ENCODE measurements at places on chromosomes 16 and 17. TPM values are rescaled to one million over a fixed set of nuclear protein-coding genes. Genes with fewer than 3 reads are reported as not detected.
A peak's percentile ranks its signal among the peaks of the same experiment; 100 is the strongest.

DYNLL2 gene
- 12.3 TPM for total RNA-seq

NDE1 gene
- total RNA-seq, result 45.3 TPM

MT3 gene
- total RNA-seq, result 5.1 TPM

PRKCB gene
- total RNA-seq, result not detected

DNAH3 gene
- total RNA-seq, result not detected

CPNE7 gene
- total RNA-seq, result 20.2 TPM

DNAI2 gene
- total RNA-seq, result not detected

MTHFSD gene
- 13.2 TPM for total RNA-seq

EXOC3L1 gene
- not detected for total RNA-seq

- no peak for DNase-seq
These were observed 63.4 kb upstream of the GSG1L start for GRCh38 chr16:28126684-28127620.

GRCh38 chr17:49910094-49910857 lies 58.7 kb upstream of the DLX4 start:
- DNase-seq, result no peak

GRCh38 chr16:28188085-28188916 lies 23.5 kb downstream of the XPO6 start:
- DNase-seq, result no peak

GRCh38 chr17:79549141-79549915 lies 61.5 kb downstream of the RBFOX3 start:
- no peak for DNase-seq

- no peak for DNase-seq
These were observed 56.6 kb downstream of the RGS9 start for GRCh38 chr17:65193716-65194293.

DNA sequence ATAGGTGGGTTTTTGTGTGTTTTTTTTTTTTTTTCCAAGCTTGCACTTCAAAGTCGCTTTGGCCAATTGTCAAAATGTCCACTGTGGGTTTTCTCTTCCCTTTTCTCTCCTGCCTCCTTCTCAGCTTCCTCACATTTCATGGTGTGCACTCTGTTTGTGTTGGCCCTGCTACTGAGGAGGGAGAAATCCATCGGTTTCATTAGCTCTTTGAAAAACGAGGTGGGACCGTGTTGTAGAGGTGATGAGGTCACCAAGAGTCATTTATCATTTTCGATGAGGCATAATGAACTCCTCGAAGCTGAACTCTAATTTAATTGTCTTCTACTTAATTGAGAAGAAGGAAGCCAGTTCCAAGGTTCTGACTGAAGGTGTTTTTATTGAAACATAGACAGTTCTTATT lies 174.4 kb upstream of the TOX3 start:
- no peak for DNase-seq

- no peak for DNase-seq
These were observed 35.0 kb downstream of the CFDP1 start for GRCh38 chr16:75398333-75398732.

DNA sequence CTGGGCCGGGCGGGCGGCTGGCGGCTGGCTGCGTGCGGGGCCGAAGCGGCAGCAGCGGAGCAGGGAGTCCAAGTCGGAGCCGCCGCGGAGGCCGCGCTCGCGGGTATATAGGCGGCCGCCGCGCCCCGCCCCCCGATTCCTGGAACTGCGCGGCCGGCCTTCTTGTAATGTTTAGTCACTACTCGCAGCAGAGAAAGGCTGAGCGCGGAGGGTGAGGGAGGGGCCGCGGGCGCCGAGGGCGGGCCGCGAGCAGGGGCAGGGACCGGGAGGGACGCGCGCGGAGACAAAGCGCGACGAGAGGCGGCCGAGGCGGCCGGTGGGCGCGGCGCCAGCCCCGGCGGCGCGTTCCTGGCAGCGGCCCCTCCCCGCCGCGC lies at the start of gene SOCS3:
Gene SOCS3 (minus strand): TSS at position 81 of the 374 bp plus-strand sequence. CDS start 982 bp downstream, outside the sequence.
- DNase-seq, result no peak

DNA sequence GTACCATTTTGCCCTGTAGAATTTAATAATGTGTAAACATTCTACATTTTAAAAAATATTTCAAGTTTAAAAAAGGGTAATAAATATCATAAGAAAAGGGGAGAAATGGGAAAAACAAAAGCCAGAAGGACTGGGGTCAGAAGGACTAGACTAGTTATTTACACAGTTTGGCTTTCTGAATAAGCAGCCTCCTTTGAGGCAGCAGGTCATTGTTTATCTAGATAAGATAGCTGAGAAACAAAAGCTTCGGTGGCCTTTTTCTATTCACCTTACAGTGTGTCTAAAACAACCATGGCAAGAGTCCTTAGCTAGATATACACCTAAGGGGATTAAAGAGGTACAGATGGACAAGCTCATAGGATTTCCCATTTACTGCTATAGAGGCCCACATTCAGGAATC lies 396.5 kb upstream of the PMFBP1 start:
- DNase-seq, result no peak

DNA sequence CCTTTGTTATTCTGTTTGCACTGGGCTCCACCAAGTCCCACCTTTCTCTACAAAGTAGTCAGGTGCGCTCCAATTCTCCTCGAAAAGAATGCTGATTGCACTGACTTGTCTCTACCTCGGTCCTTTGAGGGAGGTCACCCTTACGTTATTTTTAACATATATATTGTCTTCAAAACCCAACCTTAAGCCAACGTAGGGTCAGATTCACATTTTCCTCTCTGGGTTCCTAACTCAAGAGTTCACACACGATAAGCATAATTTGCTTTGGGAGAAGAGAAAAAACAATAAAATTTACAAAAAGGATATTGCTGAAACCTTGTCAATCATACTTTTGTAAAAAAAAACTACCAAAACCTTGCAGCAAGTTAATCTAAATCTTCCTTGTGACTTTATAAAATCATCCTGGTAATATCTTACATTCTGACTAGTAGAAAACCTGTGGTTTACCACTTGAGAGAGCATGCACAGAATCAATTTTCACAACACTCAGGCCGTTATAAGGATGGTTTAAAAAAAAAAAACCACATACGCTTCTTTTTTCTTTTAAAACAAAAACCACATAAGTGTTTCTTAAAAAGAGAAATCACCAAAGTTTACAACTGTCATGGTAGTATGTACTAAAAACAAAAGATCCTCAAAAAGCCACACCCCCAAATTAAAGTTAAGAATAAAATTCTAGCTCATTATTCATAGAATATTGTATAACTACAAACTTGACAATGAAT lies 72.2 kb upstream of the TRAP1 start:
- DNase-seq, result no peak

DNA sequence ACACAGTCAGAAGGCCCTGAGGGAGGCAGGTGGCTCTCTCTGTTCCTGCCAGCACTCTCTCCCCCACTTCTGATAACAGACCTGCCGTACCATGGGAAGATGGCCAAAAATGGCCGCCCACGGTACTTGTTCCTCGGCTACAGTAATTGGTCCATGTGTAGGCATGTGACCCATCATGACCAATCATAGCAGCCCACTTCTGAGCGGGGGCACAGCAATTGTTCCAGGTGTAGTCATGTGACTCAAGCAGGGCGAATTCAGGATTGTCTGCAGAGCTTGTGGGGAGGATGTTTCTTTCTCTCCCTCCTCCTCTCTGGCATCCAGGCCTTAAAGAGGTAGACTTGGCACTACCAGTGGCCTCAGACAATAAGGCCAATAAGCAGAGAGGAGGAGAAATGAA lies 250.4 kb downstream of the MRTFB start:
- DNase-seq, result no peak

GRCh38 chr17:8044819-8045810 lies 6.3 kb downstream of the ALOX15B start:
- no peak for DNase-seq

GRCh38 chr16:75022567-75022966 lies 23.7 kb downstream of the ZNRF1 start:
- DNase-seq, result no peak

- DNase-seq, result no peak
These were observed 565 bp downstream of the MAP3K3 start for GRCh38 chr17:63622574-63623390.

GRCh38 chr17:57284984-57285646 lies 28.8 kb downstream of the MSI2 start:
- DNase-seq, result no peak

- no peak for DNase-seq
These were observed 25.7 kb downstream of the C17orf100 start for GRCh38 chr17:6677158-6677831.

GRCh38 chr17:78316867-78317789 lies 42.7 kb downstream of the SOCS3 start:
- DNase-seq, result peak; percentile 73

DNA sequence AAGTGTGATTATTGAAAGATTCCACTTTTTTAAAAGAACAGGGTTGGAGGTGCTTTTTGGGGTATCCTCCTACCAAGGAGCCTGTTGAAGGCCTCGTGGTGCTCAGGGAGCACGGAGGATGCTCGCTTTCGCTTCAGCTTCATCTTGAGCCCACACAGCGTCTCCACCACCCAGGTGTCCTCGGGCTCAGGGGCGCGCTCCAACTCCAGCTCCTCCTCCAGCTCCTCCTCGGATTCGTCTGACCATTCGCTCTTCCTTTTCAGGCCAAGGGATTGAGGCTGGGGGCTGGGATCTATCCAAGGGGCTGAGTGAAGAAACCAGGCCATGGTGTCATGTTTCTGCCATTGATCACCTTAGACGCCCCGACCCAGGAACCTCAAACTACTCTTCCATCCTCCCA lies 1.2 kb downstream of the SPDYE4 start:
- DNase-seq, result no peak

DNA sequence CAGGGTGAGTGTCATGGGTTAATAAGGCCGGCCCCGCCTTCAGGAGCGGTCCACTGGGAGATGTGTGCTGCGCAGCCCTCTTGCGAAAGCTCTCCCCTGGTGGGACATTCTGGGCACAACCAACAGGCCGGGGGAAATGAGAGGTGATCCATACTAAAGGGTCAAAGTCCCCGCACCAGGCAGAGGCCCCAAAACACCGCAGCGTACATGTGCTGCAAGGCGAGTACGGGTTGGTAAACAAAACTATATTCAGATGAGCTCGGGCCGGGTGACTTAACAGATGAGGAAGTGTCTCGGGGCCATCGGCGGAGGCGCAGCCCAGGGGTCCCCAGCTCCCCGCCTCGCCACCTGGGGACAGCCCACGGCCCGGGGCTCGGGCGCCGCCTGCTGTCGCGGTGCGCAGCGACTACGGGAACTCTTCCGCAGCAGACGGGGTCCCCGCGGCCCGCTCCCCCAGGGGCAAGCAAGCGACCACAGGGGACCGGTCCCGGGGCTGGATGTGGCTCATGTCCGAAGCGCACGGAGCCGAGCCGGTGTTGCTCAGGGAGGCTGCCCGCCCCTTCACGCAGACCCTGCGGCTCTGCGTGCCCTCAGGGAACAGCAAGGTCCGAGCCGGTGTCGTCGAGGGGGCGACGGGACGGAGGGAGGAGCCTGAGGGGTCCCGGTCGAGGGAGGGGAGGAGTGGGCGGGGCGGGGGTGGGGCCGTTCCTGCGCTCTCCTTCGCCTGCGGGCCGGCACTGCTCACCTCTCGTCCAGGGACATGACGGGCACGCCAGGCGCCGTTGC lies at the start of gene RAB37:
Gene RAB37 (plus strand): TSS at position 744 of the 786 bp plus-strand sequence. CDS start 17 bp downstream, at position 761.
- no peak for DNase-seq

DNA sequence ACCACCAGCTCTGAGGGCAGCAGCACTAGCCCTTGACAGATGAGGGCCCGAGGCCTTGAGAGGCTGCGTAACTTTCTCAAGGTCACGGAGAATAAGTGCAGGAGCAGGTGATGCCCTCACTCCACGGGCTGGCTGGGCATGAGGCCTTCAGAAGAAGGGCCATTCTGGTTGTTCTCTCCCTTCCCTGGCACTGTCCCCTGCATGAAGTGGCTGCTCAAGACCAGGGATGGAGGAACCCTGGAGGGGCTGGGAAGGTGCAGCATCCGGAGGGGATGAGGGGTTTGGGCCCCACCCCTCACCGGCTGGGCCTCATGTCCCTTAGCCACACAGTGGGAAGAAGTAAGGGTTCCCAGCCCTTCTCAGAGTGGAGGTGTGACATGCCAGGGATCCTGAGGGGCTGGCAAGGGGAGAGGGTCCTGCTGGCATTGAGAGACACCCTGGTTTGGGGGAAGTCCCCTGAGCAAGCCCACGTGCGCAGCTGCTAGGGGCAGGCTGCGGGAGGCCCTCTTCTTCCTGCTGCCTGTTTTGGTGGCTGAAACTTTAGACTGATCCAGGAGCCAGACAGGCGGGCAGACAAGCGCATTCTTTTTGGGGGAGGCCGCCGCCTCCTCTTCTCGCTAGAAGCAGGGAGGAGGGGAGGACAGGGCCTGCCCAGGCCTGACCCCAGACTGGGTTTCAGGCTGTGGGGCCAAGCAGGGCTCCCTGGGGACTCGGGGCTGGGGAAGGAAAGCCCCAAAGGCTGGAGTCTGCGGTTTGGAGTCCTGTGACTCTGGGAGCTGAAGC lies 74.0 kb downstream of the N4BP1 start:
- no peak for DNase-seq

DNA sequence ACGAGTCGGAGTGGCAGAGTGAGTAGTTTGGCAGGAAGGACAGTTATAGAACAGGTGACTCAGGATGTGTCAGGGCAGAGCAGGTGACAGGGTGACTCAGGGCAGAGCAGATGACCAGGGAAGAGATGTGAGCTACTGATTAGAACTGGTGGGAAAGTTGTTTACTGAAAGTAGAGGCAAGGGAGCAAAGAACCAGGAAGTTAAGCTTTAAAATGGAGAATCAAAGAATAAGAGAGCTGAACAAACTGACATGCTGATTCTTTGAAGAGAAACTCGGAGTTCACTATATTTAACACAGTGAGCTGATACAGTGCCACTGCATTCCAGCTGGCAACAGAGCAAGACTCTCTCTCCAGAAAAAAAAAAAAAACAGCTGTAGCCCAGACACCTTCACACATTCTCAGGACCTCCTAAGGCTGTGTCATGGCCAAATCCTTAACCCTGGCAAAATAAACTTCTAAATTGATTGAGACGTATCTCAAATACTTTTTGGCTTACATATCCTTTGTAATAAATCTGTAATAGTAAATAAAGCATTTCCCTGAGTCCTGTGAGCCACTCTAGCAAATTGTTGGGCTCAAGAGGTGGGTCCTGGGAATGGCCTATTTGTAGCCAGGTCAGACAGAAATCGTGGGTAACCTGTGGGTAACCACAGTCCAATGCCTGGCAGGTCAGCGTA lies 12.3 kb upstream of the UBE2I start:
- peak; percentile 81 for DNase-seq

DNA sequence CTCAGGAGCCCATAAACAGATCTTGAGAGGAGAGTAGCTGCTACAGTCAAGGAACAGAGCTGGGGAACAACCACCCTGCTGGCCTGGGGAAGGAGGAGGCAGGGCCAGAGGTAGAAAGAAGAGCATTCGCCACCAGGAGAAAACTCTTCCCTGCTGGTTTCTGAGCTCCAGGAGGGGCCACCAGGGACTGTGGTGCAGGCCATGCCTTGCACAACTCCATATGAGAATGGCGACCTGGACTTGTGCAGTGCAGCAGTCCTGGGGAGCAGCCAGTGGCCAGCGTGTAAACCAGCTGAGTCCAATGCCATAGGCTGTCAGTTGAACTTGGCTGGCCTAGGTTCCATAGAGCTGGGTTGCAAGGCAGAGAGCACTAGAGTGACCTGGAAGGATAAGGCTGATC lies 11.6 kb downstream of the SLC13A2 start:
- DNase-seq, result no peak

- DNase-seq, result no peak
These were observed 113.8 kb downstream of the SLC39A11 start for GRCh38 chr17:72978593-72979218.
